ENCODE measurements at places on chromosomes 4 and X.

GRCh38 chrX:14528629-14529289 is 577 bp upstream of the GLRA2 start:
- no peak for DNase-seq

GRCh38 chrX:68999356-68999755 is 165.9 kb downstream of the PJA1 start:
- no peak for DNase-seq

- DNase-seq = no peak
Observed at GRCh38 chrX:64204701-64205440, 637 bp downstream of the AMER1 start.

DNA sequence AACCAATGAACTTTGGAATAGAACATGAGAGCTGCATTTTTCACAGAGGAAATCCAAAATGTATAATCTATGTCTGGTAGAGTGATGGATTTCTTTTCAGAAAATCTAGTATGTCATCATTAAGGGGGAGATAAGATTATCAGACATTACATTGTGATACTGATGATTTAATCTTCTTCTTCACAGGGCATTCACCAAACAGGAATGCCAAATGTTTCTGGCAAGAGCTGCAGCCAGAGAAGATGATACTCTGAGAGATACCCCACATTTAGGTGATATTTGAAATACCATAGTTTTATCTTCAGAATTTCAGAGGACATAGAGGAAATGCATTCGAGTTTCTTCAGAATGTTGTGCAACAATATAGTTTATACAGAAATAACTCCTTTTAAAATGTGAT is 1523.7 kb upstream of the ADGRL3 start:
- no peak for DNase-seq

- no peak for DNase-seq
Observed at GRCh38 chrX:109252789-109253188, 229.1 kb downstream of the GUCY2F start.

- DNase-seq = no peak
Observed at GRCh38 chrX:44085209-44085608, 112.0 kb upstream of the NDP start.

- DNase-seq = no peak
Observed at GRCh38 chrX:68018248-68019203, 414.8 kb downstream of the OPHN1 start.

GRCh38 chr4:185726931-185727330 is 85.1 kb downstream of the SORBS2 start:
- DNase-seq = no peak

GRCh38 chr4:61750810-61751209 is 550.7 kb downstream of the ADGRL3 start:
- DNase-seq = no peak

GRCh38 chr4:22045051-22045630 is 96.6 kb upstream of the KCNIP4 start:
- DNase-seq = no peak
